Stimulated activated naive CD4-positive, alpha-beta T cell (primary cell): ENCODE measurements at places on chromosomes 6 and 20.

DNA sequence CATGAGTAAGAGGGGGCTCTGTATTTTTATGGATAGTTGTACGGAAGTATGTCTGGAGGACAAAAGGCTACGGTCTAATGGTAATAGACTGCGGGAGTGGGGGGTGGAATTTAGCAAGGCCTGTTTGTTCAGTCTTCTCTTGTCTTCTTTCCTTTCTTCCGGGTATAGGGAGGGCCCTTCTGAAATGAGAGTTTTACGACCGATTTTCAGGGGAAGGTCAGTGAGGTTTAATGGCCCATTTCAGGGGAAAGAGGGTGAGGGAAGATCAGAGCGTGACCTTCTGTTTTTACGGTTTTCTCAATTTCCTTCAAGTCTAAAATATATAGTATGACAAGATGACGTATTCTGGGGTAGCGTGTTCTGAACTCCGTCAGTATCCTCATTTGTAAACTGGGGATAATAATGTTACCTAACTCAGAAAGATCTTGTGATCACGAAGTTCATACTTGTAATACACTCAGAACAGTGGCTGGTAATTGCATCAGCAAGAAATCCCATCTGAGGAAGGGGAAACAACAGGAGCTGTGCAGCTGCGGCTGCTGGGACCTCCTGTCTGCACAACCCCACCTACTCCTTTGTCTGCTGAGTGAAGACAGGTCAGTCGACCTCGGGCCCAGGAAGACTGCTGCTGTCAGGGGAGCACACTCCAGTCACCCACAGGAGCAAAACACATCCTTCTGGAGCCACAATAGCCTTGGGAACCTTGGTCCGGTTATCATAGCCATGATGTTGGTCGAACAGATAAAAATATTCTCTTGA, 90.4 kb downstream of the MAP3K7 start:
- no peak for DNase-seq

- DNase-seq: no peak
These were observed 858 bp downstream of the FAM83D start for GRCh38 chr20:38926934-38927616.

DNA sequence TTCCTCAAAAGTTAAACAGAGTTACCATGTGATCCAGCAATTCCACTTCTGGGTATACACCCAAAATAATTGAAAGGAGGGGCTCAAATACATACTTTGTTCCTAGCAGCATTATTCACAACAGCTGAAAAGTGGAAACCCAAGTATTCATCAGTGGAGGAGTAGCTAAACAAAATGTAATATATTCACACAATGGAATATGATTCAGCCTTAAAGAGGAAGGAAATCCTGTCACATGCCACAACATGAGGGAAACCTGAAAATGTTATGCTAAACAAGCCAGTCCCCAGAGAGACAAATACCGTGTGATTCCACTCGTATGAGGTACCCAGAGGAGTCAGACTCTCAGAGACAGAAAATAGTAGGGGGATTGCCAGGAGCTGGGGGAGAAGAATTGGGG, 44.5 kb downstream of the PXDC1 start:
- no peak for DNase-seq

GRCh38 chr6:155031091-155031490, 36.0 kb downstream of the TIAM2 start:
- DNase-seq: no peak

DNA sequence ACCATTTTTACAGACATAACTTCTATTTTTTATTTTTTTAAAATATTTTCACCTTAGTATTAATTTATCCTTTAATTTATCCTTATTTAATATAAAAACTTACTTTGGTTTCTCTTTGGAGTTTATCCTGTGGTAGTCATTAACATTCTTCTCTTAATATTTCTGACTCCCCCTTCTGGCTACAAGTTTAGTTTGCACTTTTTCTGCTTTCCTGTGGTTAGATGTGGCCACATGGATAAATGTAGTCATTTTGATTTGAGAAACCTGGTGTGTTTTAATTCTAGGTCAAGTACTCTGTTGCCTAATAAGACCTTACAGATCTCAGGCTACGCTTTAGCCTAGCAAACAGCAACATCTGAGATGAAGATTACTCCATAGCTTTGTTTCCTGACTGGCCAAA, 1187.5 kb downstream of the HACE1 start:
- DNase-seq: no peak

DNA sequence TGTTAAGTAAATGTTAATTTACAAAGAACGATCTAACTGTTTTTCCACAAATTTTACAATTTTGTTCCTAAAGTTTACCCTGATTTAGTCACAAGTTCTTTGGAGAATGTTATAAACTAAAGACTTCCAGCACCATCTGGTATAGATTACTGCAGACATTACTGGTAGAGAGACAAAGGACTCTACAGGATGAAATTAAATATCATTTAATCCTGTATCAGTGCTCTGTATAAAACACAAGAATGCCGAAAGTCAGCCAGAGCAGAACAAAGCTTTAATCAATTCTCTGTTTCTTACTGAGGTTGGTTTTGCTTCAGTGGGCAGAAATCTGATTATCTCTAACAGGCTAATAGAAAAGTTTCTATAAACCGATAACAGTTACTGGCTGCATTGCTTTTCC, 763.6 kb downstream of the TENT5A start:
- DNase-seq: no peak
